ENCODE measurements at places on chromosomes 12 and 14.
A peak's percentile ranks its signal among the peaks of the same experiment; 100 is the strongest.

GRCh38 chr14:63262446-63262845 lies 56.3 kb downstream of the GPHB5 start:
- no peak for DNase-seq

GRCh38 chr12:28097221-28097620 lies 93.0 kb upstream of the CCDC91 start:
- DNase-seq = no peak

DNA sequence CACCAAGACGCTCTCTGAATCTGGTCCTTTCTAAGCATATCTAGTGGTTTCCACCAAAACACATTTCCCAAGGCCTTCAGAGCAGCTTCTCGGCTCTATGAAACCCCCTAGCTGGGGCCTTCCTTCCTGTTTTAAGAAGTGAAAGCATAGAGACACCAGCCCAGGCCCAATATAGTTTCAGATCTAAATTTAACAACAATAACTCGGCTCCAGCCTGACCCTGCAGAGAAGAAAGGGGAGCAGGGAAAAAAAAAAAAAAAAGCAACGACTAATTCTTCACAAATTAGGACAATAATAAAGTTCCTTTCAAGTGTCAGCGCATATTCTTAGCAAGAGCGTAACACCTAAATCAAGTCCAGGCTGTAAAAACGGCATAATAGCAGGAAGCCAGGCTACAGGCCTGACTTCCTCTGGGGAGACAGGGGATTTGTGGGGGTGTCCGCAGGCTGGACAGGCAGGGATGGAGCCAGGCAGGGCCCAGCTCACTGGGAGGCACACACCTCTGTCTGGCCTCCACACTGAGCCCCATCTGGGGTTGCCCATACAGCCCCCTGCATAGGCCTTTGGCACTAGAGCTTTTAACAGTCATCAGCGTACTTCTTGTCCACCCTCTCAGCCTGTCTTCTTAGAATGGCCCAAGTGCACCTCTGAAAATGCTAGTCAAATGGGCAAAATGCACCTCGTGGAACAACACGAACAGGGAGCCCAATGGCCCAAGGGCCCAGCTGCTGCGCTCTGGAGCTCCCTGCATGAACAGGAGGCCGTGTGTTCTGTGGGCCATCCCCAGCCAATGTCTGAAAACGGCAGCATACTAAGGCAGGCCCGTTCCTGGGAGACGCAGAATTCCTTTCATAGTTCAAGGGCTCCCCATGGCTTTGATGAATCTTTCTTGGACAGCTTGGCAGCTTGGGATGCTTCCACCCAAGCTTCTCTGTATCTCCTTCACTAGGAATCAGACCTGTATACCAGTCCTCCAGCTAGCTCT lies 772.9 kb downstream of the MED13L start:
- no peak for DNase-seq

DNA sequence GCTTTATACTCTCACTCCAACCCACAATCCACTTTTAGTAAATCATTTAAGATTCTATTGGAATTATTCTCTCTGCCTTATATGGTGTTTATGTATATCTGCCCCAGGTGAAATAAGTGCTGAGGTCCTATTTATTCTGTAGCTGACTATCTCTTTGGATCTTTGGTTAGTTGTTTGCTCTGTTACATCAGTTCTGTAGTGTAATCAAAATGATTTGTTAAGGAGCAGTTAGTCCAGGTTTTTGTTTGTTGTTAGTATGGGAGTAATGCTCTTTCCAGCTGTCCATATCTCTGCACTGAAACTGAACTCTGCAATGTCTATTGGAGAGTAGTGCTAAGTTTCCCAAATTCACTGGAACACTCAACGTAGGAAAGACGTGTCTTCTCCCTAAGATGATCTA lies 615.8 kb downstream of the SNAPC1 start:
- no peak for DNase-seq

GRCh38 chr12:50665170-50665569 lies 98.7 kb upstream of the ATF1 start:
- DNase-seq = no peak

DNA sequence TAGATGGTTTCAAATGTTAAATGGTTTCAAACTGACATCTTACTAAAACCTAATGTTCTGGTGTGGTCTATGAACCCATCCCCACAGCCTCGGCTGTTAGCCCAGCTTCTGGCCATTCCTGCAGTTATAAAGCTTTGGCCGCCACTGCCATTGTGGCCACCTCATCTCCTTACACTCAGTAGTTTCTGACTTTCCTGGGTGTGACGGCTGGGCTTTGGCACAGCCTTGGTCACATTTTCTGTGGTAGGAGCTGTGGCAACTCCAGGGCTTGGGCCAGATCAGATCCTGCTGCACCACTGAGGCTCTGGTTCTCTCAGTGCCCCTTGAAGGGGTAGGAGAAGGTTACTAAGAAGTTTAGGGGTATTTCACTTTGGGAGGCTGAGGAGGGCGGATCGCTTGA lies 84.2 kb upstream of the STXBP6 start:
- no peak for DNase-seq

DNA sequence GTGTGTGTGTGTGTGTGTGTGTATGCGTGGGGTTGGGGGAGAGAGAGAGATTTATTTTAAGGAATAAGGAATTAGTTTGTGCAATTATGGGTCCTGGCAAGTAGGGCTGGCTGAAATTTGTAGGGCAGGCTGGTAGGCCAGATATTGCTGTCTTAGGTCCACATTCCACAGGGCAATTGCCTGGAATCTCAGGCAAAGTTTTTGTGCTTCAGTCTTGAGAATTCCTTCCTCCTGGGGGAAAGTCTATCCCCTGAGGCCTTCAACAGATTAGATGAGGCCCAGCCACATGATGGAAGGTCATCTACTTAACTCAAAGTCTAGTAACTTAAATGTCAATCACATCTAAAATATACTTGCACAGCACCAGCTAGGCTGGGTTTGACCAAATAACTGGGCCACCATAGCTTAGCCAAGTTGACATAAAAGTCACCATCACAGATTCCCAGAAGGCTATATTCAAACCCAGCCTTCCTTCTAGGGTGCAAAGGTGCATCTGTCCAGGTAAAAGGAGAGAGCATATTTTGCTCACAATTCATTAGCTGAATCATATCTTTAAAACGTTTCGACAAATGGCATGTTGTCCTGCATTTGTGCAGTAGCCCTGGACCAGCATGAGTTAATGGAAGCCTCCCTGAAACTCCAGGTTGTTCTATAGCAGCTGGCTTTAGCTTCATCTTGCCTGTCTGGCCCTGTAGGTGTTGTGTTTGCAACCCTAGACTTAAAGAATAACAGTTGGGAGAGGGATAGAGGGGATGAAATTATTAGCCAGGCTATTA lies 63.1 kb downstream of the C14orf132 start:
- DNase-seq = no peak

DNA sequence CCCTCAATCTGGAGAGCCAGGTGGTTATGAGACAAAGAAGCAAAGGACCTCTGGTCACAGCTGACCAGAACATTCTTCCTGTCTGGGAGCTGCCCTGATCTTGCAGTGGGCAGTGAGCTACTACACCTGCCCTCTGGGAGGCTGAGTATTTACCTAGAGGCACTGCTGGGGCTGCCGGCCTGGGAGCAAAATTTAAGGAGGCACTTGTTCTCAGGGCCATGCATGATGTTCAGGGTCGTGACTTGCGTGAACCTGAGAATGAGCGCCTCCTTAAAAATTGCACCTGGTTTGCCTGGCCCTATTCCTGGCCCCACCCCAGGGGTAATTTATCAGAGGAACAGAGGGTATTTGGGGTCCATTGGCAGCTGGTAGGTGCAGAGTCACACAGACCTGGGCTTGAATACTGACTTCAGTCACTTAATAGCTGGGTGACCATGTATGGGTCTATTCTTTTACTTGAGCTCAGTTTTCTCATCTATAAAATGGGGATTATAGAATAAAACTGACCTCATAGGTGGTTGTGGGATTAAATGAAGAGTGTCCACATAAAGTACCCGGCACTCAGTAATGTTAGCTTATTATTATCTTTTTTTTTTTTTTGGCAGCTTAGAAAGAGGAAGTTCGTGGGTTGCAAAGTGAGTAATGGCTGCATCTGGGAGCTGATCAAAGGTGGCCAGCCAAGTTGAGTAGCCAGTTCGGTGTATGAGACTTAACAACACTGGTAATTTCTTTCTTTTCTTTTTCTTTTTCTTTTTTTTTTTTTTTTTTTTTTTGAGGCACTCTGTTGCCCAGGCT lies 107.4 kb upstream of the MED13L start:
- DNase-seq = no peak

DNA sequence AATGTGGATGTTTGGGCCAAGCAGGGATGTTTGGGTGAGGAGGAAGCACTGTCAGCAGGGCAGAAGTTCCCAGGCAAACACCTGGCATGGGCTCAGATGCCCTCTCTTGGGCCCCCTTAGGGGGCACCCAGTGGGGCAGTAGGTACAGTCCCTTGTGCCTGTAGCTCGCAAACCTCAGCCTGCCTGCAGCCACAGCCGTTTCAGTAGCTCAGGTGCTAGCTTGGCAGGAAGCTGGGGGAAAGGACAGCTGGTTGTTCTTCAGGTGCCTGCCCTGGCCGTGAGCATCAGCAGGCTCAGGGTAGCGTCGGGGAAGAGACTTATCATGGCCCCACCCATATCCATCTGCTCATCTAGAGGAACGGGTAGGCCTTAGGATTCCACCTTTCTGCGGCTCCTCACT lies 67.5 kb downstream of the B4GALNT3 start:
- no peak for DNase-seq

DNA sequence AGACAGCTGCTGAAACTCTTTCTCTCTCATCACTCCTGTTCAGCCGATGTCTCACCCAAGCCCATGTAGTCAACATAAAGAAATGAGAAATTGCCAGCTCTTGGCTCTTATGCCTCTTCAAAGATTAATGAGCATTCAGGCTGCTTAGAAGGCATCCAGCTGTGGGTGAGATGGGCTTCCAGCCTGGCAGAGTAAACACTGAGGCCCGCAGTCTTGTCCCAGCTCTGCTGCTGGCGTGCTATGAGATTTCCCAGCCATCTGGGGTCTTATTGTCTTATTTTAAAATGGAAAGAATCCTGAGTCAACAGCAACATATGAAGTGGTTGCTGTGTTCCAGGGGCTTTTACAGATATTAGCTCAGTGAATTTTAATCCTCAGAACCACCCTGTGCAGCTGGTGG lies 12.6 kb downstream of the RXYLT1 start:
- DNase-seq = no peak

GRCh38 chr12:132393245-132393795 lies 63.9 kb upstream of the GALNT9 start:
- no peak for DNase-seq

- no peak for DNase-seq
Observed at GRCh38 chr12:116821291-116821690, 60.0 kb downstream of the HRK start.

- DNase-seq = no peak
Observed at GRCh38 chr14:20679907-20680306, 4.5 kb upstream of the RNASE4 start.

DNA sequence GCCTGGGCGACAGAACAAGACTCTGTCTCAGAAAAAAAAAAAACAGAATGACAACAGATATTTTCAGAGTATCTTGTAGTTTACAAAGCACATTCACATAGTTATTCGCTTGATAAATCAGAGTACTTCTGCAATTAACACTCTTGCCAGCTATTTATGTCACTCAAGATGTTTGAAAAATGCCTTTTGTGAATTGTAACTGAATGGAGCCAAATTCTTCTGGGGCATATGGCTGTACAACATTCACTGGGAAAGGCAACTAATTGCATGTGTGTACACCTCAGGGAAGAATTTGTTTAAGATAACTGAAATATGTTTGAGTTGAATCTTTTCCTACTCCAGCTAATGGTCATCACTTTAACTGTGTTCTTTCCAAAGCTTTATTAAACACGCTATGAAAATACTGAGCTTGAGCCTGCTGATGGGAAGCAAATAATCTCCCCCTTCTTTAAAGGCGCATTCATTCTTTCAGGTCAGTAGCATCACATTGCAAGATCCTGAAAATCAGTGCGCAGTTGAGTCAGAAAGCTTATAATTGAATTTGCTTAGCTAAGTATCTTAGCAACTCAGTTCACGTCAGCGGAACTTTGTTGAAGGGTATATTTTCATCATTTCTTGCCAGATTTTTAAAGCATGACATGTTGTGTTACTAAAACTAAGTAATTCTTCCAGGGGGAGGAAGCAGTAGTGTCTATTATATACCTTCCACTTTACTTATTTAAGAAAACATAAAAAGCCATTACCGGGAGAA lies 66.6 kb downstream of the SINHCAF start:
- no peak for DNase-seq

DNA sequence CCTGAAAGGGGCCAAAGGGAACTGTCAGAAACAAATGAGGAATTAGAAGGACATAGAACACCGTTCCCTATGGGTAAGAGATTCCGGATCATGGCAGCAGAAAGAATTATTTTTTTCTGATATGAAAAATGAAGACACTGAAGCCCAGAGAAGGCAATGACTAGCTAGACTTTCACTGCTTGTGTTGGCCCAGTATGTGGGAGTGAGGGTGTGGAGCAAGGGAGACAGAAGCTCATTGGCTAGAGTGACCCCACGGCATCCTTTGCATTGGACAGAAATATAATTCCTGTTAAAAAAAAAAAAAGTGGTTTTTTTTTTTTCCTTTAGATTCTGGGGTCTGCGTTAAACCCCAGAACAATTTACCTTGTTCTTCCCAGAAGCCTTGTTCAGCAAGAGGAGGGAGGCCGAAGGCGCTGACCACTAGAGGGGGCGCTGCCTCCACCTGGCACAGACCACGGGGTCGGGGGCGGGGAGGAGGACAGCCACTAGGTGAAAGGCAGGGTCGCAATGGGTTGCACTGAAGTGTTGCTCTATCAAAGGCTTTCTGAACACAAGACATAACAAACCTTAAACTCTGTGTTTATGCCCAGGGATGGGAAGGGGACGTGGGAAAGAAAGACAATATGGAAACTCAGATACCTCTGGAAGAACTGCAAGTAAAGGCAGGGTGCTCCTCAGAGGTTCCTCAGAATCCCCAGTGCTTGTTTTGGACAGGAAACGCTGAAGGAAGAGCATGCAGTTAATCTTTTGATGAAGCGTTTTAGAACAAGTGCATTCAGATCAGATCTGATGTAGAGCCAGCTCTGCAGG lies 156.8 kb downstream of the KCNA5 start:
- DNase-seq = no peak

GRCh38 chr12:43444940-43445564 lies 107.0 kb downstream of the ADAMTS20 start:
- peak; percentile 4 for DNase-seq

GRCh38 chr14:28468191-28469151 lies 298.1 kb upstream of the FOXG1 start:
- no peak for DNase-seq

DNA sequence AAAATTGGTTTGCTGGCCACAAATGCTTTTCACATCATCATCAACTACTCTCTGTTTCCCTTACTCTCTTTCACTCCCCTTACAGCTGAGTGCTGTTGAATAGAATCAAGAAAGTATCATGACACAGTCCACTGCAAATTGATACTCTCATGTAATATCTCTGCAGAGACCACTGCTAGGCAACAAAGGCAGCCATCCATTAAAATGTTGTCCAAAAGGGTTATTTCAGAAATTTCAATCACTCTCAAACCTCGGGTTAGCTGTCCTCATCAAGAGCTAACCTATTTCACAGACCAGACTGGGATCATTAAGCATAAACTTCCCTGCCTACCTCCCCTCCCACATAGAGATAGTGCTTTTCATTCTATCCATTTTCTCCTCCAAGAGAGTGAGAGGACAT lies 186.7 kb downstream of the PLCZ1 start:
- no peak for DNase-seq

Data from AG04449 (cell line).